ENCODE measurements at places on chromosomes 7 and 10. TPM values are rescaled to one million over a fixed set of nuclear protein-coding genes. Genes with fewer than 3 reads are reported as not detected.

PARD3 gene
- total RNA-seq = 0.93 TPM

HGF gene
- total RNA-seq = 0.54 TPM

PNLIP gene
- not detected for total RNA-seq

EPHB4 gene
- total RNA-seq = 1.0 TPM

CABCOCO1 gene
- not detected for total RNA-seq

TCERG1L gene
- total RNA-seq = 0.07 TPM

FAM25G gene
- total RNA-seq = not detected

AKR1C2 gene
- total RNA-seq = not detected

FAM25A gene
- total RNA-seq = not detected

HDAC9 gene
- 0.71 TPM for total RNA-seq

ARHGEF5 gene
- 9.8 TPM for total RNA-seq

SEMA4G gene
- total RNA-seq = 0.85 TPM

PIP gene
- not detected for total RNA-seq

LRRC4 gene
- not detected for total RNA-seq

LRMDA gene
- not detected for total RNA-seq

SEMA3A gene
- 0.17 TPM for total RNA-seq

ARHGAP22 gene
- not detected for total RNA-seq

ACBD7 gene
- total RNA-seq = 1.5 TPM

GRID2IP gene
- 0.10 TPM for total RNA-seq

EBLN1 gene
- total RNA-seq = not detected

METTL27 gene
- 2.1 TPM for total RNA-seq

ZWINT gene
- total RNA-seq = 81.1 TPM

SLC39A12 gene
- total RNA-seq = not detected

SFTPD gene
- total RNA-seq = not detected

CLRN3 gene
- total RNA-seq = not detected

CHCHD1 gene
- 30.7 TPM for total RNA-seq

IDI2 gene
- not detected for total RNA-seq

NOS3 gene
- 10.5 TPM for total RNA-seq

CDHR1 gene
- 0.07 TPM for total RNA-seq

OR13A1 gene
- not detected for total RNA-seq

AKR1D1 gene
- not detected for total RNA-seq

LBX1 gene
- total RNA-seq = not detected

PDE1C gene
- not detected for total RNA-seq

BTBD16 gene
- total RNA-seq = not detected

SLC26A3 gene
- not detected for total RNA-seq

ABCB4 gene
- total RNA-seq = not detected

PTN gene
- not detected for total RNA-seq

ZMIZ2 gene
- 234 TPM for total RNA-seq

ZNF736 gene
- 23.2 TPM for total RNA-seq

LRRC61 gene
- total RNA-seq = 41.6 TPM

RARRES2 gene
- total RNA-seq = not detected

HMX3 gene
- total RNA-seq = not detected

SFTPA1 gene
- not detected for total RNA-seq

LLCFC1 gene
- not detected for total RNA-seq

ANKRD2 gene
- total RNA-seq = not detected

HOXA10 gene
- not detected for total RNA-seq

IRF5 gene
- 9.8 TPM for total RNA-seq

NXPH1 gene
- not detected for total RNA-seq

OR9A2 gene
- not detected for total RNA-seq

RBP4 gene
- not detected for total RNA-seq

PRR15 gene
- total RNA-seq = not detected

Measured in T-helper 1 cell treated with Interleukin-12 subunit alpha and Interleukin-12 subunit beta and Interleukin-4 antibody, amounts not matched to agents 30 ng/mL and 1 ng/mL, for 36 hours (primary cell).